Fibroblast of pulmonary artery (primary cell): ENCODE measurements at places on chromosomes 2 and 18.

GRCh38 chr2:213627835-213628460 lies 343.7 kb downstream of the SPAG16 start:
- DNase-seq, result no peak

DNA sequence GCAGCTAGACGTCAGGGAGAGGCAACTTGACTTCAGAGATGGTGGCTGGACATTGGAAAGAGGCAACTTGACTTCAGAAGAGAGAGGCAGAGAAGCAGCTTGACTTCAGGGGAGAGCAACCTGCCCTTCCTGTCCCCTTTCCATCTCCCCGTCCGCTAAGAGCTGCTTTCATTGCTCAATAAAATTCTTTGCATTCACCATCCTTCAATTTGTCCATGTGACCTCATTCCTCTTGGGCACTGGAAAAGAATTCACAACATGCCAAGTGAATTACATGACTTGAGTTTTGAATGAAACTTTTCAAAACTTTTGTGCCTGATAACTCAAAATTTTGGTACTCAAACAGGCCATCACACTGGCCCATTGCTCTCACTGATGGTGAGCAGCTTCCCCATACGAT lies 158.9 kb downstream of the DPP4 start:
- peak; percentile 13 for DNase-seq

- no peak for DNase-seq
Measured at GRCh38 chr18:58557008-58557435, 71.9 kb downstream of the ALPK2 start.

DNA sequence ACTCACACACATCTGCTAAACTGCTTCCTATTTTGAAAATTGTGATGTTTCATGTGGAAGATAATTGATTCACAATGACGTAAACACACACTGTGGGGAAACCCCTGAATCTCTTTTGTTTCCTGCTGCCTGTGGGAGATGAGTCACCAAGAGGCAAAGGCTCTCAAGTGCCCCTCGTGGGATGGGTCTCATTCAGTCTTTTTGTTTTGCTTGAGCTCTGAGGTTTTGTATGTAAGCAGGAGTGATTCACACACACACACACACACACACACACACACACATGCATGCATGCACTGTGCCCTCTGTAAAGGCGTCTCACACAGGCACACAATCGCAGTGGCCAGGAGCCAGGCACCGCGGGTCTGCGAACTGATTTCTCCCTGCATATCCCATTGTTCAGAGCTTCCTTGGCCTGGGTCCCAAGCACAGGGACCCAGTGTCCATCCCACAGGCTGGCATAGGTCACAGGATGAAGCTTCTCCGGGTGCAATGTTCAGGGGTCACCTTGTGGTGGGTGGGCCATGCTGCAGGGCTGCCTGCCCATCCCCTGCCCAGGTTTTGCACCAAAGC lies 12.1 kb upstream of the ARHGEF4 start:
- DNase-seq, result peak; percentile 99

- no peak for DNase-seq
Measured at GRCh38 chr2:203252818-203253217, 14.0 kb downstream of the CYP20A1 start.

DNA sequence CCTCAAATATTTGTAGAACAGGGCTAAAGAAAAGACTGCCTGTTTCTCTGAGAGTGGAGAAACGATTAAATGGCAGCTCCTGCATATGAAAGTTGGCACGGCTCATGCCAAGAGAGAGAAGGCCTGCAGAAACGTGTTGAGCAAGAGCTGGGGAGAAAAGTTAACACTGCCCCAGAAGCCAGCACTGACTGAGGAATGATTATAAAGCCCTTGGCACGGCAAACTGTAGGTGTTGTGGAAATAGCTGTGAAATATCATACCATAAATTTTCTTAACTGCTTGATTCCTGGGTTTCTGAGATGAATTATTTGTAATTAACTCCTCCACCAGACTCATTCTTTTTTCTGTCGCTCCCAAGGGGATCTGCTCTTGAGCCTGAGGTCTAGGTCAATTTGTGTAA lies 4.3 kb downstream of the FRZB start:
- no peak for DNase-seq

DNA sequence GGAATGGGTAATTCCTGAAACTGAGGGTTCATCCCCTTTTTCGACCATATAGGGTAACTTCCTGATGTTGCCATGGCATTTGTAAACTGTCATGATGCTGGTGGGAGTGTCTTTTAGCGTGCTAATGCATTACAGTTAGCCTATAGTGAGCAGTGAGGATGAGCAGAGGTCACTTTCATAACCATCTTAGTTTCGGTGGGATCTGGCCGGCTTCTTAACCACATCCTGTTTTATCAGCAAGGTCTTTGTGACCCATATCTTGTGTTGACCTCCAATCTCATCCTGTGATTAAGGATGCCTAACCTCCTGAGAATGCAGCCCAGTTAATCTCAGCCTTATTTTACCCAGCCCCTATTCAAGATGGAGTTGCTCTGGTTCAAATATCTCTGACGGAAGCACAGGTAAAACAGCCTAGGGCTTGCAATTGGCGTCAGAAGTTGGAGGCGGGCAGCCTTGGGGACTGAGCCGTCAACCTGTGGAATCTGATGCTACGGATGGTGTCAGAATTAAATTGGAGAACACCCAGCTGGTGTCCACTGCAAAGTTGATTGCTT lies 19.5 kb downstream of the RALBP1 start:
- DNase-seq, result peak; percentile 29

DNA sequence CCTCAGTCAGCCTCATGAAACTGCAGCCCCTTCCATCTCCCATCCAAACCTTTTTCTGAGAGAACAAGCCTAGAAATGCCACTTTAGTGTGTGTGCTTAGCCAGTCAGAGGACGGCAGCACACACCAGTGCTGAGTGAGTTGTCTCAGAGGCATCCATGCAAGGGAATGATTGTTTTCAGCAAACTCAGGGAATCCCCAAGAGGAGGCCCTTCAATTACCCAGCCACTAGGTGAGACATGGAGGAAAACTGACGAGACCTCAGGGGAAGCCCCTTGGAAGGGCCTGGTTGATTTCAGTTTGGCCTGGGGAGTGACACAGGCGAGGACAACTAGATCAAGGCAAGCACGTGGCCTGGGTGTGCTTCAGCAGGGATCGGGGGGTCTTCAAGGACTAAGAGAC lies 49.7 kb downstream of the APOB start:
- no peak for DNase-seq

DNA sequence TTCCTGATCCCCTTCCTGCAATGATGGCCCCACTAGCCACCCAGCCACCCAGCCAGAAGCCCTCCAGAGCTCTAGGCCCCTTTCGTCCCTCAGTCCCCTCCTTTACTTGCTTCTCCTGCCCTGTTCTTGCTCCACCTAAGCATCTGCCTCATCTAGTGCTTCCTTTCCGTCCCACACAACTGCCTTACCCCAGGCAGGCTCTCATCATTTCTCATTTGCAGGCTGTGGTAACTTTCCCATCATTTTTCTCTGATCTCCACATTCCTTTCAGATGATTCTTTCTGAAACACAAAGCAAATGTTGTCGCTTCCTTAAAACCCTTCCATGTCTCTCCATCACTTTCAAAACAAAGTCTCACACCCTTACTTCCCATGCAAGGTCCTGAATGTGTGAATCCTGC lies 459.8 kb downstream of the METTL4 start:
- DNase-seq, result peak; percentile 36

- no peak for DNase-seq
Measured at GRCh38 chr2:67210430-67210829, 186.7 kb upstream of the ETAA1 start.

- no peak for DNase-seq
Measured at GRCh38 chr18:58611395-58612131, 17.3 kb downstream of the ALPK2 start.

- DNase-seq, result no peak
Measured at GRCh38 chr18:52715421-52715820, 375.4 kb downstream of the DCC start.

GRCh38 chr18:65822826-65823225 lies 72.0 kb downstream of the CDH7 start:
- no peak for DNase-seq

GRCh38 chr2:150126143-150126740 lies 361.2 kb downstream of the RND3 start:
- DNase-seq, result no peak

GRCh38 chr18:26421503-26421902 lies 126.8 kb downstream of the KCTD1 start:
- no peak for DNase-seq

DNA sequence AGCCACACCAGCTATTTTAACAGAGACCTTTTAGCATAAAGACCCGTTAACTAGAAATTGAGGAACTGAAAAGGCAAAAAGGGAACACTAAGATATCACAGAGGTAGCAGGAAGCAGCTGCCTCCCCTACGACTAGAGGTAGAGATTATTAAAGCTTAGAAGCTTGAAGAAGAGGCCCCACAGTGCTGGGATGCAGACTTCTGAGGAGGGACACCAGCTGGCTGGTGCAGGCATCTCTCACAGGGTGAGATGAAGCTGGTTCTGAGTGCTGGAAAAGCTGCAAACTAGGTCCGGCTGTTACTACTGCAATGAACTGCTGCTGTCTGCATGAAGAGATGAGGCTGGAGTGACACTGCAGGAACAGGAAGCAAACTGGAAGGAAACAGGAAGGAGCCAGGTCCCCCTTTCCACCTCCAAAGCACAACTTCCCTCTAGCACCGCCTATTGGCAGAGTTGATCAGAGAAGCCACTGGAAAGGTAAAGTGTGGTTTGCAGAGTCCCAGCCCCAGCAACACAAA lies 61.2 kb upstream of the MRPS9 start:
- no peak for DNase-seq

DNA sequence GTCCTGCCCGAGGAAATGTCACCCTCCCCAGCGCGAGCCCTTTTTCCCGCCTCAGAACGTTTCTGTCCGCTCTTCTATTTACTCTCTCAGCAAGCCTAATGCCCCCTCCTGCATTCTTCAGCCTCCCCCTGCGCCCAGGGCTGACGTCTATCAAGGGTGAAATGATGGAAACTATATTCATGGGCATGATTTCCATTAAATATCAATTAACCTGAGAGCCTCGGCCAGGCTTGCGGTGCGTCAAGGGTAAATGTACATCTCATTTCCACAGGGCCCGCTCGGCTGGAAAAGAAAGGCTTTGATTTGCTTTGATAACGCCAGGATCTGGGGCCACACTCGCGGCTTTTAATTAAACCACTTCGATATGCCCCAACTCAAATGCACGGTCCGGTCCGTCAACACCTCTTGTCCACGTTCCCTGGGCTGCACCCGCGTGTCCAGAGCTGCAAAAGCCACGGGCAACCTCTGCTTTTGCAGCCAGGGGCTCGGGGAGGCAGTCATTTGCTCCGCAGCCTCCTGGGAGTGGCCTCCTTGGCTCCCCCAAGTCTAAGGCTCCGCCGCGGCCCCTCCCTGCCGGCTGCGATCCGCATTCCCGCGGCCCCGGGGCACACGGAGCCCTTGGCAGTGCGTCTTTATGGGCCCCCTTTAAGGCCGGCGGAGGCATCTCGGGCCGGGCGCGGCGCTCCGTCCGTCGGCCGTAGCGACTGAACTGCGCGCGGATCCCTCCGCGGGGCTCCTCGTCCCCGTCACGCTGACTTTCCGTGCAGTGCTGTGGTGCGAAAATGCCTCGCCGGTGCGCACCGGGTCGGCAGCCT lies at the start of gene HOXD8:
Gene HOXD8 (plus strand): TSS at position 724 of the 815 bp plus-strand sequence. CDS start 662 bp downstream, outside the sequence.
- DNase-seq, result peak; percentile 42

DNA sequence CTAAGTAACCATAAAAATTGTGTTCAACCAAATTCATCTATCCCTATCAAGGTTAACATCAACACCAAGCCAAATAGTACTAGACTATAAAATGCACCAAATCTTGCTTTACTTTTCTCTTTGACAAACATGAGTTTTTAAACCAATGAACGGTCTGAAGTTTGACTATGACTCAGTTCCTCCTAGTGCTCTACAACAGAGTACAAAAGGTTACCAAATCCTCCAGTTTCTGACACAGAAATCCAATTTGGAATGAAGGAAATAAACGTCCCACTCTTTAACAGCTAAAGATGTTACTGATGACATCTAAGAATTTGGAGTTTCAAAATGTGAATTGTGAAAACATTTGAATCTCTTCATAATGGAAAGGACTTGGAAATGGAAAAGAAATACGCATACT lies 11.8 kb upstream of the ACVR1 start:
- DNase-seq, result peak; percentile 39

DNA sequence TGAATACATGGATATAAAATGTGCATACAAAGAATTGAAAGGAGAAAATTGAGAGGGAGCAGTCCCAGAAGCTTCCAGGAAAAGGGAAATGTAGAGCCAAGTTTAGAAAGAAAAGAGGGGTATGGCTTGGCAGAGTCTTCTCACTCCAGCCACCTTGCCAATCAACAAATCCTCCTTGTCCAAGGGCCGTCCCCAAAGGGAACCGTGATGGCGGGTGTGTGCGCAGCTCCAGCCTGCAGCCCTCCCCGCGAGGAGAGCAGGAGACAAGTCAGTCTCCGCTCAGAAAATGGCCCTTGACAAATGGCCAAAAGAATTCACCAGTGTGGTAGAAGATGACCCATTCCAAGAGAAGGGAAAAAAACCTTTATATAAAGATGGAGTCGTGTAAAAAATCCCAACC lies 448.3 kb upstream of the POU3F3 start:
- DNase-seq, result no peak

DNA sequence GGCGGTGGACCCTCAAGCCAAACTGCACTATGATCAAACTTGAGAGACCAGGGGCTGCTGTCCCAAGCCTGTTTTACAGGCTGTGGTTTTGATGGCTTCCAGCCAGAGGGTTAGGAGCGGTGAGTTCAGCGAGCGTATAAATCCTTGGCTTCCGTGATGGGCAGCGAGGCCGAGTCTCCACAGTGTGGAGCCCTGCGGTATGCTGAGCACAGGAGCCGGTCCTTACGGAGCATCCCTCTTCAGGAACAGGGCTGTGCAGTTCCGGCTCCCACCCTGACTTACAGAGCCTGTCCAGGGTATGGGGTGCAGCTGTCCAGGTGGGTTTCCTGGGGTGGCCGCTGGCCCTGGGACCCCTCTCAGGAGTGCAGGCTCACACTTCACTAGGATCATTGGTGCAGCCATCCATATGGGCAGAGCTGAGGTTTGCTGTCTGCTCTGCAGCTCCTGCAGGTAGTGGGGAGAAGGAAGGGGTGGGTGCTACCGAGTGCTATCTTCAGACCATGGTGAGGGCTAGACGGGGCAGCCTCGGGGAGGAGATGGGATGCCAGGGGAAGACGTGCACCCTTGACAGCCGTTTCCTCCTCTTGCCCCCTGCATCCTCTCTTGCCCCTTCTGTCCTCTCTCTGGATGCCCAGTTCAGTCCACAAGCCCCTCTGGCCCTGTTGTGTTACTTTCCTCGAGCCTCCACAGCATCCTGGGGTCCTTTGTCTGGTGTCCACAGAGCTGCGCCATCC lies 104.3 kb downstream of the FAM210A start:
- DNase-seq, result no peak

- DNase-seq, result peak; percentile 94
Measured at GRCh38 chr2:39492095-39492590, 55.1 kb upstream of the MAP4K3 start.

DNA sequence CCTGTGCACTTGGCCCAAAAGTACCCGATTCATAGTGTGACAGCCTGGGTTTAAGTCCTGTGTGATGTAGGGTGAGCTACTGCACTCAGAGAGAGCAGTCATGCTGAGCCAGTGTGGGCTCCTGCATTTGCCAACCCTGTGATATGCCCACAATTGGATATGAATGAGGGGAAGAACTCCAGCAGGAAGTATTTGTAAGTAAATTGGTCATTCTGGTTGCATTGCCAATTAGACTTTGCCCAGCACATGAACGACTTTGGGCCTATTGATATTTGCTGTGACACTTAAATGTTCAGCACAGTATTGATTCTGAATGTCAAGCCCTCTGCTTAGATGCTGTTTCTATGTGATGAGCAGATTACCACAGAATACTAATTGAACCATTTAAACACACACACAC lies 570.9 kb downstream of the PIK3C3 start:
- no peak for DNase-seq
